ENCODE measurements at places on chromosomes 11 and 22.
A peak's percentile ranks its signal among the peaks of the same experiment; 100 is the strongest.

- no peak for ATAC-seq
These were observed 55.8 kb downstream of the IRAG1 start for GRCh38 chr11:10637731-10638151.

DNA sequence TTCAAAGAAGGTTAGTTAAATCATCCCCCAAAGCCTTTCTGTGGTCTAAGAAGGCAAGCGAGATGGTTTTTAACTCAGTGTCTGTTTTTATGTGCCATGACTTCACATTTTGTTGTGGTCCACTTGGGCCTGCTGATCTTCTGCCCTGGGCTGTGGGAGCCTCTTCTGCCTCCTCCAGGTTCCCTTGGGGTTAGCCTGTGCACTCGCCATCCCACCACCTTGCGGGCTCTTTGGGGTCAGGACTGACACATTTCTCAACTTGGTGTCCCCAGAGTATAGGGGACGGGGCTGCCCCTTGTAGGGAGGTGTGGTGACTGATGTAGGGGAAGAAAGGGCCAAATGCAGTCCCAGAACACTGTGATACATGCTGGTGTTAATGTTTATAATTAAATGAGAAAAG is 207.0 kb downstream of the TBC1D22A start:
- no peak for ATAC-seq

DNA sequence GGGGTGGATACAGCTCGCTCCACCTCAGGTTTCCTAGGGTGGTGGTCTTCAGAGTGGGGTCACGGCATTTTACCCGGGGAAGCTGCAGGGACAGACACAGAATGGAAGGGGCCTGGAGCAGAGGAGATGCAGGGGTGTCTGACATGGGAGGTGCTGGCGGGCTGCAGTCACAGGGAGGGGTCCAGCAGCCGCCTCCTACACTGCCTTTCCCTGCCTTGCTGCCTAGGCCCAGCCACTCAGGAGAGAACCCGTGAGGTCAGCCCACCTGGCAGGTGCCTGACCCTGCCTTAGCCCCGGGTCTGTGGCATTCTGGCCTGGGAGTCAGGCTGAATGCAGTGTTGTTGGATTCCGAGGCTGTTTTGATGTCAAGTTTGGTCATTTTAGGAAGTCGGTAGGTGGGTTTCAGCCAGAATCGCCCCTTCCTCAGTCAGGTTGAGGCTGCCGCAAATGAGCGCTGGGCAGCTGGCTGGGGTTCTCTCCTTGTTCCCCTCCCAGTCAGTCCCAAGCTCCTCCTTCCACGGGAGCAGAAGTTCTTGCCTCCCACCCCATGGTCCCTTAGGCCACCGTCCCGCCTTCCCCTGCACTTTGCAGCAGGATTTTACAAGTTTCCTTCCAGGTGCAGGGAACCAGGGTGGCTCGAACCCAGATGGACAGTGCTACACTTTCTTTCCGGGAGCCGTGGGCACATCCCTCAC is 294.5 kb downstream of the TBC1D22A start:
- no peak for ATAC-seq

DNA sequence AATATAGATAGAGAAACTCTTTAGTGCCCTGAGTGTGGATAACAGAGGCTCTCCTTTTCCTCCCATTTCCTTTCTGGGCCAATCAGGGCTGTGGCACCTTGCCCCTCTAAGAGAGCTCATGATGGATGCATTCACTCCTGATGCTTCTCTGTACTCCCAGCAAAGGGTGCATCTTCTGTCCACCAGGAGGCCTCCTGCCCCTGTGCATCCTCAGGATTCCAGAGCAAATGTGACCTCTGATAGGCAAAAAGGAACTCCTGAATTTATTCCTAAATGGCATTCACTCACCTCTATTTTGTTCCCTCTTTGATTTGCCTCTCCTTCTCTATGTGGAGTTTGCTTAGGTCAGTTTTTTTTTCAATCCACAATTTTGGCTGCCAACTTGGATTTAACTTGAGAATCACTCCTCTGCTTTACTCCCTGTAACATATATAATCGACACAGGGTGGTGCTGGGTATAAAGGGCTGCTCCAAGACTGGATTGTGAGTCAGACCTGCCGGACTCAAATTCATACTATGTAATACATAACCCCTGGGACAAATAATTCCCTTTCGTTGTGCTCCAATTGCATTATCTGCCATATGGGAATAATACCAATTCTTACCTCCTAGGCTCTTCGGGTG is 1.1 kb upstream of the MRGPRX4 start:
- no peak for ATAC-seq

DNA sequence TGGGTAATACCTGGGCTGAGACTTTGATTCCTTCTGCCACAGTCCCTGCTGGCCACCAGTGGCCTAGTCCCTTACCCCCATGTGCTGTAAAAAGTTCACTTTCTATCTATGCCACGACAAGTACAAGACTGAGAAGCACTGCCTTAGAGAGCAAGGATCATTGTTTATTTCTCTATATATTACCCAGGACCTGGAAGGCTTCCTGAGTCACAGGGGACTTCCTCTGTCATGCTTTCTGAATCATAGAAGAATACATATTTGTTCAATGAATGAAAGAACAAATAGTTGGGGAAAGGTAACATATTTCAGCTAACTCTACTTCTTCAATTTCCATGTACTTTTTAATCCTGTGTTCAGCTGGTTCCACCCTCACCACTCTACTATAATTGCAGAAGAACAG is 5.5 kb upstream of the SYT9 start:
- ATAC-seq = no peak

GRCh38 chr22:20033045-20033706 is 12.3 kb downstream of the TANGO2 start:
- peak; percentile 32 for ATAC-seq

GRCh38 chr22:40070701-40071100 is 75.9 kb downstream of the FAM83F start:
- ATAC-seq = no peak

GRCh38 chr11:105399511-105399910 is 210.4 kb upstream of the GRIA4 start:
- ATAC-seq = no peak

DNA sequence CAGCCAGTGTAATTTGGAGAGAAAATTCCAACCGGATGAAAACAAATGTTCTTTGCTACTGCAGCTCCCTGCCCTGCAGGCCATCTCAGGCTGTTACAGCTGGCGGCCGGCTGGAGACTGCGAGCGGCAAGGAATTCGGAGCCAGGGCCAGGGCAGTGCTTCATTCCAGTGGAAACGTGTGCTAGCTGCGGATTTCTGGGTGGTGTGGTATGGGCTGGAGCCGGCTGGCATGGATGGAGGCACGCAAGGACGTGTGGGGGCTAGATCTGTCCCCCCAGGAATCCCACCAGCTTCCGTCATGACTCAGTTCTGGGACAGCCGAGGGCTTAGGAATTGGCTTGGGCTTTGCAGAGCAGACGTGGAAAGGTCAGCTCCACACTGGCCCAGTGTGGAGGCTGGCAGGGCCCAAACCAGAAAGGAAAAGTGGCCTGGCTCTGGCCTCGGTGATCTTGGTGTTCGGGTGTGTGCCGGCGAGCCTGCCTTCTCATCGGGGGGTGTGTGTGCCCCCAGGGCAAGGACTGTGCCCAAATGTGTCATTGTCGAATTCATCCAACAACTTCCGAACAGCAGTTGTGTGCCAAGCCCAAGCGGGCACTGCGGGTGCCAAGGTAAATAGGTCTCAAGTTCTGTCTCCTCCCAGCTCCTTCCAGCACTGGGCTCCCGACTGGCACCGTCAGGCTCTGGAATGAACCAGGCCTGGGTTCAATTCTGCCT is 48.1 kb upstream of the SHISAL1 start:
- ATAC-seq = peak; percentile 51
